Body of pancreas (tissue), 4 donors: ENCODE measurements at places on chromosomes 1 and 21.

DNA sequence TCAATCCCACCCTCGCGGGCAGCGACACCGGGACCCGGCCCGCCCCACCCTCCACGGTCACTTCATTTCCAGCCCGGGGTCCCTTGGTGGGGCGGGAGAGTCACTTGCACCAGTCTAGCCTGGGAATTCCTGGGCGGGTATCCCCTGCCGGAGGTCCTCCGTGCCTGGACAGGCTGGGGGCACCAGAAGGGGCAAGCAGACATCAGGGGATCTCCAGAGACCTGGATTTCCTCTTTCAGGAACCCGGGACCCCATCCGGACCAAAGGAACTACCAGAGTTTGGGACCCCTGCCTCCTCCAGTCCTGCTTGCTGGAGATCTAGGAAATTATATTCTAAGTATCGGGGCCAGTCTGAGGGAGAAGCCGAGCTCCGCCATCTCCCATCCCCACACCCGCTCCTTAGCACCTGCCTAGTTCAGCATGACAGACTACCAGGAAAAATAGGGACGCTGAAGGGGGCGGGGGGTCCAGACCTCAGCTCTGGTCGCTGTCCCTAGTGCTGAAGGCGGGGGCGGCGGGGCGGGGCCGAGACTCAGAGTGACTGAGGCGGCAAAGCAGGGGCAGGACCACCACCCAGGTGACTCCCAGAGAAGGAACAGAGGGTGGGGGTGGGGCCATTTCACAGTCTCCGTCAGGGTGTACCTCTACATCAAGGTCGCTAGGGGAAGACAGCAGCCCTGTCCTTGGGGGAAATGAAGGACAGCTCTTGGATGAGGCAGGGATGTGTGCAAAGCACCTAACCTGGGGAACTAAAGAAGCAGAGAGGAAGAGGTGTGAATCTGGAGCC is 832 bp downstream of the HCN3 start:
- DNase-seq, result peak; percentile 59

DNA sequence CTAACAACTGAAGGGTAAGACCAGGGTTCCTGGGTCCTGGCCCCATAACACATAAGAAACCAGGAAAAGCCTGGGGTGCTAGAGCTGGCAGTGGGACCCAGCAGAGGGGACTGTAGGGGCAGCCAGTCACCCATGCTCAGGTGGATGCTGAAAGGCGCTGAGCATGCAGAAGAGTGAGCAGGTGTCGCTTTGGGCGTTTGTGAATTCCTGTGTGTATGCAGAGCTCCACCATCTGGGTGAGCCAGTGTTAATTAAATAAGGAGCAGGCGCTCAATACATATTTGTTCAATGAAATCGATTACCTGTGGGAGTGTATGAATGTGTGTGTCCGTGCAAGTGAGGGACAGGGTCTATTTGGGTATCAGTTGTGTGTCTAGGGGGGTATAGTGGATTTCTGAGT is 499 bp downstream of the C1QA start:
- DNase-seq, result peak; percentile 53

GRCh38 chr1:58870298-58870676 is 86.4 kb upstream of the JUN start:
- DNase-seq, result peak; percentile 56

DNA sequence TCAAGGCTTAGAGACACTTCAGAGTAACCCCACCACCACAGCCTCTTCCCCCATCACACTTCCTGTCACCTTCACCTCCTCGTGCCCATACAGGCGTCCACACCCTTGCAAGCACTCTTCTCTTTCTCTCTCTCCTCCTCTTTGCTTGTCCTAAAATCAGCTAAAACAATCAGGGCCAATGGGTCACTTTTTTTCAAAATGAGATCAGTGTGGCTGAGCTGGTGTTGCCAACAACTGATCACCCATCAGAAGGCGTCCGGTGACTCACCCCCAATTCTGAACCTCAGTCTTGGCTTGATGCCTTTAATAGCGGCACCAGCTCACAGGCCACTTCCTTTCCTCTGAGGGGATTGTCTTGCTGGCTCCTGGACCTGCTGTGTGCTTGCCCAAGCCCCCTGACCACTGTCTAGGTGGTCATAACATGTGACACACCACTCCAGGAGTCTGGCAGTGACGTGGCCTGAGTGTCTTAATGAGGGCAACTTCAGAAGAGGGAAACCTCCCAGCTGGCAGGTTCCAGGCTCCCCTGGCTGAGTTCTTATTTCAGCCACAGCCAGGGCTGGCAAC is 1.6 kb downstream of the DRAXIN start:
- DNase-seq, result peak; percentile 34

- peak; percentile 46 for DNase-seq
Observed at GRCh38 chr1:1630191-1630964, 1.6 kb upstream of the MMP23B start.

GRCh38 chr1:26468911-26469310 is 3.3 kb upstream of the HMGN2 start:
- peak; percentile 39 for DNase-seq

DNA sequence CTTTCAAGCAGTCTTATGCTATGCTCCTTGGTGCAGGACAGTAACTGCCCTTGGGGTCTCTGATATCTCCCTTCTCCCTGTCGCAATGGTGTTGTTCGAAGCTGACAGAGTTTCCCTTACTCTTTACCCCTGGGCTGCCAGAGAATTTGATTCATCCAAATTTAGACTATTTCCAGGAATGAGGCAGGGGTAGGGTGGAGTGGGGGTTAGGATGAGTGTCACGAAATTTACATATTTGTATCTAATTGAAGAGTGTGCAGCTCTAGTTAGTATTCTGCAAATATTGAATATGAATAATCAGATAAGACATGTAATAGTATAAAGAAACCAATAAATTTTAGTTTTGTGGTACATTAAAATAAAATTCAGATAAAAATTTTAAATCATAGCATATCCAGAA is 140.0 kb upstream of the LMO4 start:
- DNase-seq, result no peak

DNA sequence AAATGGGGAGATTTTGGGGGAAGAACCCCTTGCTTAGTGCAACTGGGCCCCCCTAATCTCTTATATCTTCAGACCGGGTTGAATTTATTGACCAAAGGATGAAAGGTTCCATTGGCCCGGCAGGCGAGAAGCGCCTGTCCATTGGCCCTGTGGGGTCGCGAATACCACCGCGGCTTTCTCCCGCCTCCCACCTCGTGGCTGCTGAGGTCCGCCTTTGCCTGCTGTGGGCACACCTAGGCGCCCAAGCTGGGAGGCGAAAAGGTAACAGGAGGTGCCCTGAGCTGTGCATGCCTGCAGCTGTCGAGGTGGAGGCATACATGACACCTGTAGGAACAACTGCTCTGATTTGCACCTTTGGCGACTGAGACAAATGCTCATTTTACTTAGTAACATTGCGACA is 21.1 kb upstream of the FLG2 start:
- no peak for DNase-seq

DNA sequence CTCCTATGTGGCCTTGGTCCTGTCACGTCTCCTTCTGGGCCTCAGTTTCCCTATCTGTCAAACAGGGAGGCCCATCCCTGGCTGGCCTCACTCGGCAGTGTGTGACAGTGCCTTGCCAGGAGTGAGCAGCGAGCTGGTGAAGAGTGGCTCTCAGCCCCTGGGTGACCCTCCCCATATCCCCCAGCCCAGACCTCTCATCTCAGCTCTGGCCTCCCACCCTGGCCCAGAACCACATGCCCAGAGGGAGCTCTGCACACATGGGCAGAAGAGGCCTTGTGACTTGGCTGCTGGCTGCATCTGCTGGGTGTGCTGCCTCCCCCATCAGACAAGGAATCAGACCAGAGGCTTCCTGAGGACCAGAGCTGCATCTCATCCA is 19.5 kb upstream of the PADI1 start:
- no peak for DNase-seq
